ENCODE measurements at places on chromosomes 12 and 14.

- no peak for DNase-seq
Measured at GRCh38 chr14:99179506-99179905, 92.5 kb downstream of the BCL11B start.

- DNase-seq: no peak
Measured at GRCh38 chr14:39807271-39807670, 375.0 kb upstream of the FBXO33 start.

- peak; percentile 88 for DNase-seq
Measured at GRCh38 chr14:21308479-21309237, 28.8 kb downstream of the RPGRIP1 start.

- DNase-seq: no peak
Measured at GRCh38 chr12:113939867-113940266, 26.3 kb downstream of the RBM19 start.

DNA sequence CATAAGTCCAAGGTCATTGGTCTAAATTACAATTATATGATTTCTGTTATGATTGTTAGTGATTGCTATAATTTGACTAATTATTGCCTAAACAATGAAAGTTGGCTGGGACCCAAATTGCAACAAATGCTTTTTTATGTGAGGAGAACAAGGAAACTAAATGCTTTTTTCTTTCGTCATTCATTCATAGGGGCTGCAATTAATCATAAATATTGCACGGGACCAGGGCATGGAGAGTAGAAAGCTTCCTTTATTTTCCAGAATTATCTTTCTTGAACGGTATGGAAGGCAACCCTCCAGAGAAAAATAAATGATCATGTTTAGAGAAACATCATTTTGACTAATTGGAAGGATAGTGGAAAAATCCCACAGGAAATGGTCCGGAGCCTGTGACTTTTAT lies 32.6 kb upstream of the ARHGAP5 start:
- no peak for DNase-seq

DNA sequence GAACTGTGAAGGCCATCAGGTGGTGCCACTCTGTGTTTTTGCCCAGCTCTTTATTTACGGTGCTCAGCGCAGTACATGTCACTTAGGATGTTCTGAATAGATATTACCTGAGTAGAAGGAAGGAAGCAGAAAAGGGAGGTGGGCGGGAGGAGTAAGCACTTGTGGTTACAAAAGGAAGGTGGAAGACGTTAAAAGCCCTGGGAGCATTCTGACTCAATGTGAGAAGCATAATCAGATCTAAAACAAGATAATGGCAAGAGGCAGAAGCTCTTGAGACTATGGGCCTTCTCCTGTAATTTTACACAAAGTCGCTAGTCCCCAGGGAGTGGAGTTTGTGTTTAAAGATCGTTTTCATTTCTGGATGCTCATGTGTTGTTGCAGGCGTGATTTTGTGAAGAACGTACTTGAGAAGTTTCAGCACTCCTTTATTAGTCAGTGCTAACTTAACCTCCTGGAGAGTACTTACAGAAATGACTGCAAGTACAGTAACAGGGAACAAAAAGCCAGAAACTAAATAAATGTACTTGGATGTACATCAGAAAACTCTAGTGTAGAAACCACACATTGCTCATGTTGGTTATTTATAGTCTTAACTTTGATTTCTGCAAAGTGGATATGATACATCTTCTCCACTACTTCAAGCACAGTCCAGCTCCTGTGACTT lies 1523.5 kb downstream of the AACS start:
- DNase-seq: no peak

DNA sequence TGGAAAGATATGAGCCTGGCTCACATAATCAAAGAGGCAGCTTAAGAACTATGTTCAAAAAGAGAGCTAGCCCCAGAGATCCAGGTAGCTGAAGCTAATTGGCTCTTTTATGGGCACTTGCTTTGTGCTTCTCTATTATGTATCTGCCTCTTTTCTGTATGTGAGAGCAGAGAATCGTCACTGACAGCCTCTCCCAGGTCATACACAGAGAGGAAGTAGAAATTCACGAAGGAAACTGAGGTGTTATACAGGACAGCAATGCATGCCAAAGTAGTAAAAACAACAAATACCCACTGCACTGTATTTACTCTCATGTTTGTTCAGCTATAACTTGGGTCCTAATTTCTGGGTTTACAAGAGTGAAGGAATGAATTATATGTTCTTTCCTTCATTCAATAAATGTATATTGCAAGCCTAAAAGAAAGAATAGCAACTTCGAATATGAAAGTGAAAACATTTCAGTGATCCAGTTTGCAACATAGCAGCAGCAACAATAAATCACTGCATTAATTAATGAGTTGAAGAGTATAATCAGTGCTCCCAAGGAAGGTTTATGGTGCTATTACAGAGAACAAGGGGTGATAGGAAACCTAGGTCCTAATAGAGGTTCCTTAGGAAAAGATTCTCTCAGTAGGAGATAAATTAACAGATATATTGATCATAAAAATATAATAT lies 47.1 kb upstream of the ATXN7L3B start:
- peak; percentile 25 for DNase-seq

GRCh38 chr12:49345051-49345824 lies 1.4 kb upstream of the DNAJC22 start:
- DNase-seq: no peak

GRCh38 chr12:100058482-100059029 lies 73.8 kb upstream of the ANKS1B start:
- DNase-seq: no peak

DNA sequence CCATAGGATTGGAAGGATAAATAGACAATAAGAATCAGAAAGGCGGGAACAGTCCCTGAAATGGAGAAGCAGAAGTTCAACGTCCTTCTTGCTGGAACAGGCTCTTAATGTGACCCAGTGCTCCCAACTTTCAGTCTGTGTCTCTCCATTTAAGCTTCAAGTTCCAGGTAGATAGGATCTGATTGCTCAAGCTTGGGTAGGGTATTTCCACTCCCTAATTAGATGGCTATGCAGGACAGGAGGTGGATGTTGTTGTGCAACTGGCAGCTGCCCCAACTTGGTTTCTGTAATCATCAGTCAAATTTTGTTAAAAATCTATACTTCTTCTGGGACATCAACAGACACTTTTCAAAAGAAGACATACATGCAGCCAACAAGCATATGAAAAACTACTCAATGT lies 266.2 kb downstream of the C12orf75 start:
- DNase-seq: no peak

DNA sequence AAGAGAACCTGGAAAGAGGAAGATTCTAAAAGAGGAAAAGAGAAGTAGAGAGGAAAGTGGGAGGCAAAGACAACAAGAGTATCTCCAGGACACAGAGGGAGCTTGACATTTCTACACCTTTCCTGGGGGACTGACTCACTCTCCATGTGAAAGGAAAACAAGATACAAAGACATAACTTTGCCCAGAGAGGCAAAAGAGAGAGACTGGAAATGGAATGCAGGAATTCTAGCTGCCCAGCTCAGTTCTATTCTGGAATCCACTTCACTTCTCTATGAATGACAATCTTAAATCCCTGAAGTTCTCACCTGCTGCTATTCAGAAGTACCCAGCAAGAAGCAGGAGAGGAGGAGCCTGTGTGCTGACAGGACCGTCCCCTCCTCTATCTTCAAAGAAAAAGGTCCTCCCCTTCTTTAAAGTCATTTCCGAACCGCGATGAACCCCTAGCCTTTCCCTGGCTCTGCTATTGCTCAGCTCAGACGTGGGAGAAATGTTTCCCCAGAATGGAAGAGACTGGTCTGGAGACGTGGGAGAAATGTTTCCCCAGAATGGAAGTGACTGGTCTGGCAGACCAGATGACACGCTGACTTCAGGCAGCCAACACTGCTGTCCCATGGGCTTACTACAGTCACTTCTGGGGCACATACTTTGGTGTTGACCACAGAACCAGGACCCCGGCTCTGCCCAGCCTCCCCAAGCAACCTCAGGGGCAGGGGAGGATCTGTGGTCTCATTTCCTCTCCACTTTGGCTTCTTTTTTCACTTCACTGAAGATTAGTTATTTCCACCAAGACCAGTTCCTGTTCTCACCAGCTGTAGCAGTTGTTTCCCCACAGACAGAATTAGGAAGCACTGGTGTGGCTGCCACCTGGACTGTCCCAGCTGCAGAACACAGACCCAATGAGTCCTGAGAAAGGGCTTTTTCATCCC lies 8.3 kb downstream of the FMNL3 start:
- peak; percentile 91 for DNase-seq

- no peak for DNase-seq
Measured at GRCh38 chr12:132754160-132754932, 7.3 kb downstream of the ANKLE2 start.

- no peak for DNase-seq
Measured at GRCh38 chr12:1346126-1346525, 248.3 kb downstream of the FBXL14 start.

GRCh38 chr12:116959845-116960514 lies 49.2 kb downstream of the FBXW8 start:
- peak; percentile 40 for DNase-seq

- no peak for DNase-seq
Measured at GRCh38 chr14:72264716-72265115, 332.5 kb downstream of the RGS6 start.

DNA sequence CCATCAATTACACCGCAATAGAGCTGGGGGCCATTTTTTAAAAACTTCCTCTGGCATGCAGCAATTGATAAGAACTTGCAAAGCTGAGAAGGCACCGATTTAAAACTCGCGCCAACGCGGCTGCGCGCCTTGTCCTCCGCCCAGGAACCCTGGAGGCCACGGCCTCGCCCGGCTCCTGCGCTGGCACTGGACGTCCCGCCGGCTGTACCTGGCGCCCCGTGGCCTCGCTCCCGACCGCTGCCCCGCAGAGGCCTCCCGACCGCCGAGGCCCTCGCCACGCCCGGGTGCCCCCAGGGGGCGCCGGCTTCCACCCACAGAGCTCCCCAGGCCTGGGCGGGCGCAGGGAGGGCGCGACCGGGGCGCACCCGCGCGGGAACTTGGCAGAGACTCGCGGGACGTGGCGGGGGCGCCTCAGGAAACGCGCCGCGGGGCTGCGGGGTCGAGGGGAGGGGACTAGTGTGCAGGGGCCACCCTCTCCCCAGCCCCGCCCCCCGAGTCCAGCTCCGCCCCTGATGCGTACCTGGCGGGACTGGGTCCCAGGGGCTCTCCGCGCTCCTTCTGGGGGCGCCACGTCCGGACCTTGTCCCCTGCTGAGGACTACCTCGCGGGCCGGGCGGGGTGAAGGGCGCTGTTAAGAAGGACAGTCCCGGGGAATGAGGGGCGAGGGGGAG lies 65.7 kb downstream of the TNFAIP2 start:
- DNase-seq: no peak

DNA sequence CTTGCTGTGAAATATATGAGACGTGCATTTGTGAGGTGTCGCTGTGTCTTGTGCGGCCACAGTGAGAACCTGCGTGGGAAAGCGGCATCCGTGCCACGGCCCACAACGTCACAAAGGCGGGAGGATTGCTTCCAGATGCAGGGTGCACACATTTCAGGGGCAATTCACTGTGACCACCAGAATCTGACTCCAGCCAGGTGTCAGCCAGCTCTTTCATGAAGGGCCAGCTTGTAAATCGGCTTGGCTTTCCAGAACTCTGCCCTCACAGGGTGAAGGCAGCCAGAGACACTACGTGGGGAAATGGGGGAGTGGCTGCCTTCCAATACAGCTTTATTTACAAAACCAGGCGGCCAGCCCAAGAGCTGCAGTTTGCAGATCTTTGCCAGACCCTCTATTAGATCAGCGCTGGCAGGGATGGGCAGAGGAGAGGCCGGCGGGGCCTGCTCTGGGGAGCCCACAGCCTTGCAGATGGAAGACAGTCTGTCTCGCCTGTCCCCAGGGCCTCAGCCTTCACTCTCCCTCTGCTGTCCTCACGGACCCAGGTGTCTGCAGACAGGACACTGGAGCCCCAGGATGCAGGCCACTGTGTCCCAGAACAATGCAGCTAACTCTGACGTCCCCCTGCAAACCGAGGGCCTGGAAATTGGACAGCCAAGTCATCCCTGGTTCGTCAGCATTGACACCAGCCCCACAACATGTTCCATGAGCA lies 53.5 kb downstream of the ADGRD1 start:
- no peak for DNase-seq

GRCh38 chr12:23093488-23093887 lies 468.5 kb downstream of the ETNK1 start:
- no peak for DNase-seq

- no peak for DNase-seq
Measured at GRCh38 chr12:54624315-54625279, 10.1 kb downstream of the LACRT start.

DNA sequence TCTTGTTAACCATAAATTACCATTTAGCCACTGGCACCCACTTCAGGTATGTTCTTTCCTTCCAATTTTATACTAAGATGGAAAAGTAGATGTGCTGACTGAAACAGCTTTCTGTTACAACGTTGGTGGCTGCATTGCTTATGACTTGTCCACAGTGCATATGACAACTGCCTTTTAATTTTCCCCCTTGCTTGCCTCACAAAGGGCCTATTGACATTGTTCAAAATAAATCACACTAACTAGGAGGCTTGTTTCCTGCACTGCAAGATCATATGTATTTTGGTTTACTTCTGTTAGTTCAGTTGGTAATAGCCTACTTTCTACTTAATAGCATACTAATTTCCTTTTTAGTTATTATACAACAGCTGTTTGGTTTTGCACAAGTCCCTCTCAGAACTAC lies 55.4 kb downstream of the SCAF11 start:
- no peak for DNase-seq

- DNase-seq: no peak
Measured at GRCh38 chr14:25501749-25502148, 451.8 kb upstream of the STXBP6 start.

DNA sequence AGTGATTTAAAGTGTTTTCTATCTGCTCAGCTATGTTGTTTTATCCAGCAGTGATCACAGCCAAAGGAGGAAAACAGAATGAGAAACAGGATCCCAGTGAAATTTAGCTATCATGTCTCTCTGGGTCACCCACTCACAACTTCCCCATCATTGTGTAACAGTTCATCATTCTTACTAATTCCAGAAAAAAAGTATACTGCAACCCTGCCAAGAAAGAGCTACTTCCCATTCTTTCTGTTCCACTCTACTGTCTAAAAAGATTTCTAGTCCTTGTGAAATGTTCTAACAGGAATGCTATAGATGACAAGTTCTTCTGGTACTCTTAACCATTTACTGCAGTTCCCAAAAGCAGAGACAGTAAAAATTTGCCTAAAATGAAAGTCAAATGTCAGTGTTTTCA lies 39.2 kb upstream of the CD163 start:
- DNase-seq: no peak

- DNase-seq: no peak
Measured at GRCh38 chr12:108119126-108119973, 9.7 kb upstream of the WSCD2 start.

DNA sequence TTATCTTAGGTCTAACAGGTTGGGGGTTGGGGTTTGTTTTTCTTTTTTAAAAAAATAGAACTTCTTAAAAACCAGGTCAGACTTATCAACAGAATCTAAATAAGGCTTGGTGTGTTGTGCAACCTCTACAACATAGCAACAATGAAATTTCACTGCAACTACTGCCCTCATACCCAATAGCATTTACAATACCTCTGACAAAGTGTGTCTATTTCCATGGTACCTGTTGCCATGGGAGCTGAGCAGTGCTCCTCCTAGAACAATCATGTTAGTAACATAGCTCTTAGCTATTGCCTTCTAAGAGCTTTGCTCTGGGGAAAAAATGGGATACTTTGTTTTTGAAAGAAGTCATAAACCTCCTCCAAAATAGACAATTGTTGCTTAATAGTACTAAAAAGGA lies 103.3 kb upstream of the CCDC175 start:
- DNase-seq: no peak

Data from GM12878 (cell line).